ENCODE measurements at places on chromosomes 6 and 20. TPM values are rescaled to one million over a fixed set of nuclear protein-coding genes. Genes with fewer than 3 reads are reported as not detected.
A peak's percentile ranks its signal among the peaks of the same experiment; 100 is the strongest.

GRCh38 chr6:142722012-142722411 lies 223.0 kb downstream of the HIVEP2 start:
- H3K4me3 ChIP-seq, result no peak overlapping the region
- peaks cover 5% of the 10 kb centered on the region for H3K36me3 ChIP-seq
- H3K27me3 ChIP-seq, result peaks cover 12% of the 10 kb centered on the region

DNA sequence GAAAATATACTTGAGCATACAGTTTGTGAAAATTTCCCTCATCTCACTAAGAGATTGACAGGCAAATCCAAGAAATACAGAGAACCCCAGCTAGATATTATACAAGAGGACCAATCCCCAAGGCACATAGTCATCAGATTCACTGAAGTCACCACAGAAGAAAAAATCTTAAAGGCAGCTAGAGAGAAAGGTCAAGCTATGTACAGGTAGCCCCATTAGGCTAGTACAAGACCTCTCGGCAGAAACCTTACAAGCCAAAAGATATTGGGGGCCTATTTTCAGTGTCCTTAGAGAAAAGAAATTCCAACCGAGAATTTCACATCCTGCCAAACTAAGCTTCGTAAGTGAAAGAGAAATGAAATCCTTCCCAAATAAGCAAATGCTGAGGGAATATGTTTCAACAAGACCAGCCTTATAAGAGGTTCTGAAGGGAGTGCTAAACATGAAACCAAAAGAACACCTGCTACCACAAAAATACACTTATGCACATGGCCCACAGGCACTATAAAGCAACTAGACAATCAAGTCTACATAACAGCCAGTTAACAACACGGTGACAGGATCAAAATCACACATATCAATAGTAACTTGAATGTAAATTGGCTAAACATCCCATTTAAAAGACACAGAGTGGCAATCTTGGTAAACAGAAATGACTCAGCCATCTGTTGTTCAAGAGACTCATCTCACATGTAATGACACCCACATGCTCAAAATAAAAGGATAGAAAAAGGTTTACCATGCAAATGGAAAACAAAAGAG lies 96.3 kb downstream of the FHL5 start:
- no peak overlapping the region for H3K27ac ChIP-seq
- no peak overlapping the region for H3K4me3 ChIP-seq
- H3K27me3 ChIP-seq, result no peaks in the 10 kb centered on the region
- no peaks in the 10 kb centered on the region for H3K36me3 ChIP-seq
- no peaks in the 10 kb centered on the region for H3K4me1 ChIP-seq

- H3K36me3 ChIP-seq, result no peaks in the 10 kb centered on the region
- no peak overlapping the region for H3K27ac ChIP-seq
- peaks cover 2% of the 10 kb centered on the region for H3K27me3 ChIP-seq
- no peak overlapping the region for H3K4me3 ChIP-seq
These were observed 37.0 kb upstream of the SOX4 start for GRCh38 chr6:21556511-21556910.

The HSPA12B gene
- polyA plus RNA-seq, result not detected

The TRIM15 gene
- not detected for polyA plus RNA-seq

The PTPN1 gene
- polyA plus RNA-seq, result 18.4 TPM

The LBP gene
- not detected for polyA plus RNA-seq

DNA sequence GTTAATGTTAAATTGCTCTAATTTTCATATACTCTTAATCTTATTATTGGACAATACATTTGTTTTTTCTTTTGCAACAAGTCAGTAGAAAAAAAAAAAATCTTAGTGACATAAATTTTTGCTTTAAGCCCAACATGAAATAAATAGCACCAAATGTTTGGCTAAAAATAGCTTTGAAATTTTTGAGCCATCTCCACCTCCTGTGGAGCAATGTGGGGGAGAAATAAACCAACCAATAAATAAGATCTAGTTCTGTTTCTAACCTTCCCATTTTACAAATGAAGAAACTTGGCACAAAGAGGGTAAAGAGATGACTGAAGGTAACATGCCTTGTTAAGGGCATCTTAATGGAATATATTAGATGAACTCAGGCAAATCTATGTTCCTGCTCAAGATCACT lies 91.4 kb downstream of the PRKN start:
- peaks cover 3% of the 10 kb centered on the region for H3K27me3 ChIP-seq
- no peak overlapping the region for H3K4me3 ChIP-seq
- H3K4me1 ChIP-seq, result no peaks in the 10 kb centered on the region
- no peak for DNase-seq
- H3K36me3 ChIP-seq, result no peaks in the 10 kb centered on the region

The KIF6 gene
- not detected for polyA plus RNA-seq

The FOXS1 gene
- polyA plus RNA-seq, result not detected

DNA sequence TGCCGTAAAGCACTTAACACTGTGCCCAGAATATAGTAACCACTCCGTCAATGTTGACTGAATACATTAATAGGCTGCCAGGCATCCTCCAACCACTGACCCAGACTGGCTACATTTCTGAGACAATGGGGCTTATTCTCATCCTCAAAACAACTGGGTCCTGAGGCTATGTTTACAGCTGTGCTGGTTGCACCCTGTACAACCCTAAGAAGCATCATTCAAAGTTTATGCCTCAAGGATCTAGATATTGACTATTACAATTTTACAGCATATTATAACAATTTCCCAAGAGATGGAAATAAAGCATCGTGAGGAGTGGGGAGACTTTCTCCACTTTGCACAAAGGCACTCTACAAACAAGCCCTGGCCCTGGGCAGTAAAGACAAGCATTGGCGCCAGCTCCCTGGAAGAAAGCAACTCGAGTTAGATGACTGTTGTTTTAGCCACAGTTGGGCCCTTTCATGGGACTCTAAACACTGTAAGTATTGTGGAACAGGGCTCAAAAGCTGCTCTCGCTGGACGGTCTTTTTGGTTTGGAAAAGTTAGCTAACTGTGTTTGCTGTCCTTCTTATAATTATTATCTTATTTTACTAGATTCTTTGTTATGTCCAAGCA lies 30.2 kb downstream of the MYLIP start:
- H3K4me1 ChIP-seq, result peaks cover 51% of the 10 kb centered on the region
- H3K27me3 ChIP-seq, result no peaks in the 10 kb centered on the region
- H3K36me3 ChIP-seq, result peaks cover 51% of the 10 kb centered on the region

DNA sequence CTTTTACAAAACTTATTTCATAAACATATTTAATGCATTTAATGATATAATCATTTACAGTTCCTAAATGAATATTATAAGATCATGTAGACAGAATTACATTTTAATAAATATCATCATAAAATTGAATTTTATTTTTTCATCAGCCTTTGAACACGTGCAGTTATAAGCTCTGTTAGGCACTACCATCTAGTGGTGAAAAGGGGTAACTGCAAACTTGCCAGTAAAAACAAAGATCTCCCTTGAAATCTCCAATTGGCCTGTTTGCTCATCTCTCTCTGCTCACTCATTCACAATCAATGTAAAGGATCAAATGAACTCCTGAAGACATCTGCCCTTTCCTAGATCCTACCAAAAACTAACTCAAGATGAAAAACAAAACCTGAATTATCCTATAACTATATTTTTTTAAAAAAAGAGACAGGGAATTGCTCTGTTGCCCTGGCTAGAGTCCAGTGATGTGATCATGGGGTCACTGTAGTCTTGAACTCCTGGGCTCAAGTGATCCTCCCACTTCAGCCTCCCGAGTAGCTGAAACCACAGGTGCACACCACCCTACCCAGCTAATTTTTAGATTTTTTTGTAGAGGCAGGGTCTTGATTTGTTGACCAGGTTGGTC lies 31.7 kb downstream of the SAMHD1 start:
- peak overlapping the region; percentile 88 for H3K27ac ChIP-seq
- DNase-seq, result peak; percentile 54
- H3K36me3 ChIP-seq, result peaks cover 11% of the 10 kb centered on the region
- H3K27me3 ChIP-seq, result no peaks in the 10 kb centered on the region
- peaks cover 4% of the 10 kb centered on the region for H3K4me1 ChIP-seq

DNA sequence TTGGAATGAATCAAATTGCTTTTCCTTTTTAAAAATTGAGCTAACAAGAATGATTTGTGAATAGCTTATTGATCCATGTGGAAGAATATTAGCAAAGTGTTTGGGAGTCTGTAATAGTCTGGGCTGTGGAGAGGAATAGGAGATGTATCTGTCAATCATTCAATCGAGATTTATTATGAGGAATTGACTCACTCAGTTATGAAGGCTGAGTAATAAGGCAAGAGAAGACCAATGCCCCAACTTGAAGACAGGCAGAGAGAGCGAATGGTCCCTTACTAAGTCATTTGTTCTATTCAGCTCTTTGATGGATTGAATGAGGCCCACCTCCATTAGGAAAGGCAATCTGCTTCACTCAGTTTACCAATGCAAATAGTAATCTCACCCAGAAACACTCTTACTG lies 403.0 kb downstream of the CD83 start:
- peaks cover 6% of the 10 kb centered on the region for H3K27me3 ChIP-seq
- no peak overlapping the region for H3K27ac ChIP-seq

DNA sequence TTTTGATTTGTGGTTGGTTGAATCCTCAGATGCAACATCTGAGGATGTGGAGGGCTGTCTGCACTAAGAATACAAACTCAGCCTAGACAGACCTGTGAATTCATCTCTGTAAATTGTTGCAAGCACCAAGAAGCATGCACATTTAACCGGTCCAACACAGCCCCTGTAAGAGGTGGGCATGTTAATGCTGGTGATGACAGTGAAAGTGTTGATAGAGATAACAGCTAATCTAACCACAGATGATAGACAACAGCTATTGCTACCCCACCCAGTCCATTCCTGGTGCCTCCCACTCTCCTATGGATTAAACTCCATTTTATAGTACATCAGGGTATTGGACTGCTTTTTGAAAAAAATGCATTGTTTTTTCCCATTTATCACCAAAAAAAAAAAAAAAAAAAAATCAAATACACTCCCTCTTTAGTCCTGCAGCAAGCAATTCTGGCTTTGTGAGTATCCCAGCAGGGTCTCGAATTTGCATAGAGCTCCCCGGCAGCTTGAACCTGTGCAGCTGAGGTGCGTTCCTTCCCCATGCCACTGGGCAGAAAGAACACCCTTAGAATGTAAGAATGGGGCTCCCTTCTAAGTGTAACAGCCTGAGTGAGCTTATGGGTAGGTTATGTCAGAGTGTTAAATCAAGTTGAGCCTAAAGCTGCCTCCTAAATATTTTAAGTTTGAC lies 270.9 kb upstream of the JARID2 start:
- DNase-seq, result no peak
- no peaks in the 10 kb centered on the region for H3K4me1 ChIP-seq
- H3K27ac ChIP-seq, result no peak overlapping the region
- H3K36me3 ChIP-seq, result no peaks in the 10 kb centered on the region

The TINAG gene
- polyA plus RNA-seq, result not detected

DNA sequence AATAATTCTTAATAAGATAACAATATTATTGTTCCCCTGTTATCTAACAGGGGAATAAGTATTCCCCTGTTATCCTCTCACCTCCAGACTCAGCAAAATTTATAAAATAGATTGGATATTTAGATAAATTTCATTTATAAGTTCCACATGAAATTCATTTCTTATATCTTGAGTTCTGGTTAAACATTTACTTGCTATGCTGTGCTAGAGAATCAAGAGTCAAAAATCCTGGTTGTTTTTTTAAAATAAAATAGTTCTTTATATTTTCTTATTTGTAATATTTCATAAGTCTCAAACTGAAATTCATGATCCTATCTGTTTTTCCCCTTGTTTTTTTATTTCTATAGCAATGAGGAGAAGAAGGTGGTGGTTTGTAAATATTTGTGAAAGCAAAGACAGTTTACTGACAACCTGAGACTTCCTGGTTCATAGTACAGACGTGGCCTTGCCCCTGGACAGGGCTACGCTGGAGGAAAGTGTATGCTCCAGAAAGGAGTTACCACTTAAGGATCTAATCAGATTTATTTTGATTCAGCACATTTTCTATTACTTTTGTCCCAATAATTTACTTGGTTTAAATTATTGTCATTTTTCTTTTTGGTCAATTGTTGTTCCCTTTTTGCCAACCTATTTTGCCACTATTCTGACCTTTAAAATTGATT lies 37.8 kb upstream of the MARCKS start:
- no peak overlapping the region for H3K4me3 ChIP-seq
- no peaks in the 10 kb centered on the region for H3K36me3 ChIP-seq
- H3K4me1 ChIP-seq, result no peaks in the 10 kb centered on the region
- H3K27ac ChIP-seq, result no peak overlapping the region

The RUNX2 gene
- 2.6 TPM for polyA plus RNA-seq

- H3K4me3 ChIP-seq, result peak overlapping the region; percentile 93
- peaks cover 14% of the 10 kb centered on the region for H3K27me3 ChIP-seq
- DNase-seq, result peak; percentile 45
- peak overlapping the region; percentile 93 for H3K27ac ChIP-seq
- H3K36me3 ChIP-seq, result peaks cover 27% of the 10 kb centered on the region
These were observed 1.6 kb downstream of the PSMA7 start for GRCh38 chr20:62141397-62142251.

GRCh38 chr6:36386495-36387439 lies 702 bp downstream of the ETV7 start:
- H3K27ac ChIP-seq, result no peak overlapping the region
- peak; percentile 7 for DNase-seq
- peaks cover 10% of the 10 kb centered on the region for H3K36me3 ChIP-seq
- peak overlapping the region; percentile 100 for H3K4me3 ChIP-seq
- H3K4me1 ChIP-seq, result peaks cover 30% of the 10 kb centered on the region

GRCh38 chr6:168871642-168872315 lies 381.9 kb downstream of the THBS2 start:
- H3K27me3 ChIP-seq, result peaks cover 4% of the 10 kb centered on the region
- H3K4me3 ChIP-seq, result no peak overlapping the region
- H3K36me3 ChIP-seq, result no peaks in the 10 kb centered on the region
- H3K4me1 ChIP-seq, result peaks cover 26% of the 10 kb centered on the region
- no peak for DNase-seq
- H3K27ac ChIP-seq, result no peak overlapping the region

The CLIC5 gene
- 0.44 TPM for polyA plus RNA-seq

- H3K4me1 ChIP-seq, result no peaks in the 10 kb centered on the region
- H3K36me3 ChIP-seq, result no peaks in the 10 kb centered on the region
- H3K27me3 ChIP-seq, result peaks cover 10% of the 10 kb centered on the region
- H3K27ac ChIP-seq, result no peak overlapping the region
- no peak for DNase-seq
These were observed 7.1 kb upstream of the MYT1 start for GRCh38 chr20:64156886-64157875.

DNA sequence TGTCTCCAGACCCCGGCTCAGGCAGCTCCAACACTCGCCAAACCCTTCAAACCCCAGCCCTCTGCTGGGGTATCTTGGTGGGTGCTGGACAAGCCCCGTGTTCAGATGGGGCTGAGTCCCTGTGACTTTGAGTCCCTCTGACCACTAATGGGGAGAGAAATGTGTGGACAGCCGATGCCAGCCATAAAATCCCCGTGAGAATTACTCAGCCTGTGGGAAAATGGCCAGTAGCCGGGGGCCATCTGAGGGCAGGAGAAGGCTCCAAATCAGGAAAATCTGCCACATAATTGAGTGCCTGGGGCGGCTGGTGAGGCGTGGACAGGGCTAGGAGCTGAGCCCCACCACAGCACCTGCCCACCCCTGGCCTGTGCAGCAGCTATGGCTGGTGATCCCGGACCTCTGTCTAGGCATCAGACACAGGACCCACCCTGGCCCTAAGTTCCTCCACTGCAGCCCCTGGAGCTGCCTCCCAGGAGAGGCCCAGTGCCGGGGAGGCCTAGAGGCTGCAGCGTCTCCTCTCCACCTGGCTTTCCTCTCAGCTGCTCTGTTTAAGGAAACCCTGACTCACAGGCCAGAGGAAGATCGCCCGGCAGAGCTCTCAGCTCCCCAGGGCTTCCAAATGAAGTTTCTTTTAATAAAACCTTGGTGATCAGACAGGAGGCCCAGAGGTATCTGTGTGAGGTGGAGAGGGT lies 53.7 kb upstream of the SLCO4A1 start:
- DNase-seq, result no peak
- H3K27ac ChIP-seq, result no peak overlapping the region
- no peak overlapping the region for H3K4me3 ChIP-seq
- no peaks in the 10 kb centered on the region for H3K4me1 ChIP-seq
- H3K36me3 ChIP-seq, result no peaks in the 10 kb centered on the region
- H3K27me3 ChIP-seq, result peaks cover 4% of the 10 kb centered on the region

The CDC25B gene
- polyA plus RNA-seq, result 29.0 TPM

The HMGA1 gene
- polyA plus RNA-seq, result 9.8 TPM

Data from immature natural killer cell (primary cell).